ENCODE measurements at places on chromosomes 7 and 10.

DNA sequence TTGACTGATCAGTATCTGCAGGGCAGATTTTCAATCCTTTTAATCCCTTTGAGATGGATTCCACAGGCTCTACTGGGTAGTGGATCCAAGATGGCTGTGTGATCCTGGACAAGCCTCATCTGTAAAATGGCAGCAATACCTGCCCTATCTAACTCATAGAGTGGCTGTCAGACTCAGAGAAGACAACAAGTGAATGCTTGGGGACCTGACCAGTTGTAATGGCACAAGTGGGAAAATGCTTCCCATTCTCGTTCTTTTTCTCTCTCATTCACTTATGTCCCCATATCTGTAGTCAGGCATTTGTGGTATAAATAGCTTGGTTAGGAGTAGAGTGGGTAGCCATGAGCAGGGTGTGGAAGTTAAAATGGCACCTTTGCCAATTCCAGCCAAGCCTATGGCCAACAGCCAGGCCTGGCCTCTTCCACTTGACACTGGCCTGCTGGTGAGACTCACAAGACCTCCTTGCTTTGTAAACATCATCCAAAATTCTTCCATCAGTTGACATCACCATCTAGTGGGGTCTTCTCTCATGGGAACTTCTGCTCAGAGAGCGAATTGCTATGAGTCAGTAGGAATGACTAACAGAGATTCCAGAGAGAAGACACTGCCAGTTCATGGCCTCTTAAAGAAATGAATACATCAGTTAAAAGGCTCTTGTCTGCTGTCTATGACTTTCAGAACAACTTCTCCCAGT, 150.1 kb downstream of the PLPP4 start:
- no peak for DNase-seq

DNA sequence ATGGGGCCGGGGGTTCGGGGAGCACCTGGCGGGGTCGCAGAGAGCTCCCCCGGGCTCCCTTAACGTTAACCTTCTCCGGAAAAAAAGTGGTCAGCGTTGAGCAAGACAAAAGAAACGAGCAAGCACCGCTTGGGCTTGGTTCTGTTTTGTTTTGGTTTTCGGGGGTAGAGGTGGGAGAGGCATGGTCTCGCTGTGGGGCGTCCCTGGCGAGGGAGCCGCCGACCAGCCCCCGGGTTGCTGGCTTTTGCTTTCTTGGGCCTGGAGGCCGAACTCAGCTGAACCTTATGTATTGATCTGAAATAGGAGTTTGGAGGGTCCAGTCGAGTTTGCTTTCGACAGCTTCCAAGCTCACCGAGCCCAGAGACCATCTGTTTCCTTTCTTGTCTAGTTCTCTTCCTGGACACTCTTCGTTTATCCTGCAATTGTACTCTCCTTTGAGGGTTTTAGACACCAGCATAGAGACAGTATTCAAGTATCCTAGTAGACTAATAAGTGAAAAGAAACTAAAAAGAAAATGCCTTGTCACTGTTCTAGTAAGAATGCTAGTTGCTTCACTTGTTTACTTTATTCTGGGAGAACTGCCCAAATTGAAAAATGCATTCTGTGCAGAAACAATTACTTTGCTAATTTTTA, 980 bp downstream of the FHIP2A start:
- DNase-seq = no peak

- no peak for DNase-seq
These were observed 42.3 kb downstream of the FBH1 start for GRCh38 chr10:5932345-5932744.

- DNase-seq = no peak
These were observed 254.8 kb downstream of the PHF14 start for GRCh38 chr7:11228515-11228914.

GRCh38 chr10:91220954-91221675, 652 bp downstream of the PCGF5 start:
- DNase-seq = no peak

GRCh38 chr7:18179093-18179492, 151.4 kb upstream of the PRPS1L1 start:
- DNase-seq = no peak
